ENCODE measurements at places on chromosomes 12 and 14.

- no peak for DNase-seq
Measured at GRCh38 chr12:124855275-124855957, 8.2 kb downstream of the SCARB1 start.

- DNase-seq: no peak
Measured at GRCh38 chr12:113980054-113980453, 13.9 kb upstream of the RBM19 start.

DNA sequence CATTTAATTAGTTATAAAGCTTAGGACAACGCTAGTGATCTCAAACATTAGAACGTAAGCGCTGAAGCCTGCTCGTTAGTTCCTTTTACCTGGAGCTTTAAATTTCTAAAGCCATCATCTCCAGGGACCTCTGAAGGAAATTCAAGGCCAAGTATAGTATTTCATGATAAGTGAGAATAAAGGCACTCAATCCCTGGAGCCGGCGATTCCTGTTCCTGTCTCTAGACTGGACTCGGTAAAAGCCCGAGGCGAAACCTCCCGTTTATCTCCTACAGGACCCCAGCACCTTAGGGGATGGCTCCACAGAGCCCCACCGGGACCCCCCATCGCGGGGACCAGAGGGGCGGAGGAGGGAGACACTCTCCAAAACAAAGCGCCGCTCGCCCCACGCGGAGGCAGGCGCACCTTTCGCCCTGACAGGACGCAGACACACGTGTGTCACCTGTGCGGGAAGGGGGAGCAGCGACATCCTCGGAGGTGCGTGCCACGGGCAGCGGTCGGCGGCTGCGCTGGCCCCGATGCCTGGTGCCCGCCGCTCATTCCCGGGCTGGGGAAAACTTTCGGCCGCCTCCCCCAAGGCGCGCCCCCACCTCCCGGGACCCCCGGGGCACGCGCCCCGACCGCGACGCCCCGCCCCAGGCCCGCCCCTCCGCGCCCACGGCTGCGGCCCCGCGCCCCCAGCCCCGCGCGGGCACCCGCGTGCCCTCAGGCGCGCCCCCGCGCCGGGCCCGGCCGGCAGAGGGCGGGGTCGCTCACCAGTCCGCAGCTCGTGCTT, 678 bp downstream of the RPS6KA5 start:
- peak; percentile 61 for DNase-seq

- no peak for DNase-seq
Measured at GRCh38 chr12:1466481-1467154, 127.8 kb downstream of the FBXL14 start.

DNA sequence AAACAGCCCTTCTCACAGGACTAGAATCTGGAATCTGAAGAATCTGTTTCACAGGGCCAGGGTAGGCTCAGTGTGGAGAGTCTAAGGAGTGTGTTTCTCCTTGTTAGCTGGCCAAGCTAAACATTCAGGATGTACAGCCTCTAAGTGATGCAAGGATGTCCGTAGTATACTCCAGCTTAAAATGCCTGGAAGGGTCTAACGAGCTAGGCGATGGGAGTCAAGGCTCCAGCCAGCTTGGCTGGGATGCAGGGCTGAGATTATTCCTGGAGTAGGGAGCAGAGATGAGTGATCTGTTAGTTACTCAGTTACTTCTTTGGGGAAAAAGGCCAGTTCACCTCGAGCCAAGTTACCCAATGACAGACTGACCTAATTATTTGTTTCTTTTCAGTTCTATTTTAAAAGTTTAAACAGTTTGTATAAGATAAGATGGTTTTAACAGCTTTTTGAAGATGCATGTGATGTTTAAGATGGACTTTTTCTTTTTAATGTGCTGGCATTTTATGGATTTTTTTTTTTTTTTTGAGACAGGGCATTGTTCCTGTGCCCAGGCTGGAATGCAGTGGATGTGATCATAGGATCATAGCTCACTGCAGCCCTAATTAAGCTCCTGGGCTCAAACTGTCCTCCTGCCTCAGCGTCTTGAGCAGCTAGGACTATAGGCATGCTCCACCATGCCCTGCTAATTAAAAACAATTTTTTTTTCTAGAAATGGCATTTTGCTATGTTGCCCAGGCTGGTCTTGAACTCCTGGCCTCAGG, 41.1 kb downstream of the SYNE2 start:
- DNase-seq: no peak

- no peak for DNase-seq
Measured at GRCh38 chr12:113203852-113204760, 17.2 kb upstream of the TPCN1 start.

GRCh38 chr12:110468214-110469048, at the start of the genes FAM216A and GPN3:
FAM216A (plus strand) TSS chr12:110468845; CDS start chr12:110468876, 31 bp downstream.
GPN3 (minus strand) TSS chr12:110468257; CDS start chr12:110468203, 54 bp downstream.
- peak; percentile 93 for DNase-seq

GRCh38 chr14:57692671-57693070, 173.2 kb downstream of the SLC35F4 start:
- no peak for DNase-seq

DNA sequence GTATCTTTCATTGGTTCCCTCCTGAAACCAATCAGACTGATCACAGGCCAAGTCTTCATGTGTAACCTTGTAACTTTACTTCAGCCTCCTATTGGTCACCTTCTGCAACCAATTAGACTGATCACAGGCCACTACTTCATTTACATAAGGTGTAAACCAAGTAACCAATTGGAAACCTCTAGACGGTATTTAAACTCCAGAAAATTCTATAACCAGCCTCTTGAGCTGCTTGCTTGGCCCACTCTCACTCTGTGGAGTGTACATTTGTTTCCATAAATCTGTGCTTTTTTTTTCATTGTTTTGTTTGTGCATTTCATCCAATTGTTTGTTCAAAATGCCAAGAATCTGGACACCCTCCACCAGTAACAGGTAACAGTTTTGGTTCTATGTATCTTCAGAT, 47.5 kb downstream of the EIF2S3B start:
- no peak for DNase-seq

- no peak for DNase-seq
Measured at GRCh38 chr12:132672116-132672515, 15.0 kb downstream of the POLE start.

DNA sequence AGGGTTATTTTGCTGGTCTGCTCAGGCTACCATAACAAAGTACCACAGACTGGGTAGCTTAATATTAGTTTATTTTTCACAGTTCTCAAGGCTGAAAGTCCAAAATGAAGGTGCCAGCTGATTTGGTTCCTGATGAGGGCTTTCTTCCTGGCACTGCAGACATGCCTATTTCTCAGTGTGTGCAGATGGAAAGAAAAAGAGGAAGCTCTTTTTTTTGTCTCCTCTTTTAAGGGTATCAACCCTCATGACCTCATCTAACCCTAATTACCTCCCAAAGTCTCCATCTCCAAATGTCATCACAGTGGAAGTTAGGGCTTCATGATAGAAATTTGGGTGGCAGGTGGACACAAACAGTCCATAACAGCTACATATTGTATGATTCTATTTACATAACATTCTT, 25.0 kb upstream of the POLR3B start:
- no peak for DNase-seq

GRCh38 chr14:69152181-69152901, 578 bp downstream of the DCAF5 start:
- no peak for DNase-seq

GRCh38 chr12:1310653-1311052, 283.7 kb downstream of the FBXL14 start:
- no peak for DNase-seq

GRCh38 chr12:103994235-103994634, 28.6 kb downstream of the TDG start:
- no peak for DNase-seq
